ENCODE measurements at places on chromosomes 11 and 22.

- no peak for DNase-seq
These were observed 32.7 kb downstream of the VWA5A start for GRCh38 chr11:124147951-124148350.

DNA sequence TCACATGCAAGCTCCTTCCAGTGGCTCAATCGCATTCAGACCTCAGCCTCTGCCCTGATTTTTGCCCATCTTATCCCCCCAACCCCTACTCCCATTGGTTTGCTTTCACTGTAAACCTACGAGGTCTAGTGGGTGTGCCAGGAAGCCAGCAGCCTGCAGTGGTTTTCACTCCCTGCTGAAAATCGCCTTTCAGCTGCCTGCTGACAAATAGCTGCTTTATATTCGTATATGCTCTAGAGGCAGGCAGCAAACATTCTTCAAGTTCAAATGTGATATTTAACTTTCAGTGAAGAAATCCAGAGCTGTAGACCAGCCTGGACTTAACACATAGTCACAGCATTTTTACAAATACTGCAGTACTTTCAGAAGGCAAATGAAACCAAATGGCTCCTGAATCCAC is 92.8 kb upstream of the APOA1 start:
- peak; percentile 18 for DNase-seq

GRCh38 chr11:93532806-93533205 is 10.4 kb downstream of the SMCO4 start:
- no peak for DNase-seq

GRCh38 chr22:33105501-33105911 is 47.3 kb upstream of the SYN3 start:
- DNase-seq = no peak
